Activated CD8-positive, alpha-beta memory T cell treated with anti-CD3 and anti-CD28 coated beads, Interleukin-2, amount 10 ng/mL, durations not matched to agents 7 days and 5 days (primary cell): ENCODE measurements at places on chromosomes 6 and 20.
A peak's percentile ranks its signal among the peaks of the same experiment; 100 is the strongest.

GRCh38 chr20:35954907-35955251 lies 577 bp upstream of the SCAND1 start:
- DNase-seq = peak; percentile 80

DNA sequence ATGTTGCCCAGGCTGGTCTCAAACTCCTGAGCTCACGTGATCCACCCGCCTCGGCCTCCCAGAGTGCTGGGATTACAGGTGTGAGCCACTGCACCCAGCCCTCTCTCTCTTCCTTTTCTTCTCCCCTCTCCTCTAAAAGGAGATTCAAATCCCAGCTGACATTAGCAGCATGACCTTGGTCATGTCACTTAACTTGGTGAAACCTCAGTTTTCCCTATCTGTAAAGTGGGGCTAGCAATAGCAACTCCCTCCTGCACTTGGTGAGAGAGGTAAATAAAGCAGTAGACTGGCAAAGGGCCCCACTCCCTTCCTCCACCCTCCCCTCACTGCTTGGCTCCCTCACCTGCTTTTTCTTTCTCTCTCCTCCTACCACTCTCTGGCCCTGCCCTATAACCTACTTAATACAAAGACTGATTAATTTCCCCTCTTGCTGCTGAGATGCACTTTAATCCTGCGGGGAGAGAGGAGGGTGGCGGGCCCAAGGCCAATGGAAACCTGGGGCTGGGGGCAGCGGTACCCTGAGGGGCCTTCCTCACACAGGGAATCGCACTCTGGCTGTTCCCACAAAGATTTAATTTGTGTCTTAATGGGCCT lies 54.2 kb upstream of the ZFAND3 start:
- no peak for DNase-seq

DNA sequence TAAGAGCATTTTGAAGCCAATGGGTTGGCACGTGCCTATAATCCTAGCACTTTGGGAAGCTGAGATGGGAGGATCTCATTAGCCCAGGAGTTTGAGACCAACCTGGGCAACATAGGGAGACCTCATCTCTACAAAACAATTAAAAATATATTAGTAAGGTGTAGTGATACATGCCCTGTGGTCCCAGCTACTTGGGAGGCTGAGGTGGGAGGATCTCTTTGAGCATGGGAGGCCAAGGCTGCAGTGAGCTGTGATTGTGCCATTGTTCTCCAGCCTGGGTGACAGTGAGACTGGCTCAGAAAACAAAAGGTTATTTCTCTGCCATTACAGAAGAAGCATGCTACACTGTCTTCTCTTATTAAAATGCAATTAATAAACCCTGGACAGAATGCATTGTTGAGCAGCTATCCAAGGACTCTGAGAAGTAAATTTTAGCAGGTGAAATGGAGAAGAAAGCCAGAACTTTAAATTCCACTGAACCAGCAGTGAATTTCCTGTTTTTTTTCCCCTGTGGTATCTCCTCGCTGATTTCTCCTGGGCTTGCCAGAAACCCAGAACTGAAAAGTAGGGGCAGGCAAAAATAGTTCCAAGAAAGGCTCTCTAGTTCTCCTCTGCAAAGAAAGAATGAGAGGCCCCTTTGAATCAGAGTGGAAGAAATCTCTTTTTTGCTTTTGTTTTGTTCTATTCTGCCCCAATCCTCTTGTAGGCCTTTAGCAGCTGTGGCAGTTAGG lies 8.4 kb downstream of the AMD1 start:
- DNase-seq = no peak

DNA sequence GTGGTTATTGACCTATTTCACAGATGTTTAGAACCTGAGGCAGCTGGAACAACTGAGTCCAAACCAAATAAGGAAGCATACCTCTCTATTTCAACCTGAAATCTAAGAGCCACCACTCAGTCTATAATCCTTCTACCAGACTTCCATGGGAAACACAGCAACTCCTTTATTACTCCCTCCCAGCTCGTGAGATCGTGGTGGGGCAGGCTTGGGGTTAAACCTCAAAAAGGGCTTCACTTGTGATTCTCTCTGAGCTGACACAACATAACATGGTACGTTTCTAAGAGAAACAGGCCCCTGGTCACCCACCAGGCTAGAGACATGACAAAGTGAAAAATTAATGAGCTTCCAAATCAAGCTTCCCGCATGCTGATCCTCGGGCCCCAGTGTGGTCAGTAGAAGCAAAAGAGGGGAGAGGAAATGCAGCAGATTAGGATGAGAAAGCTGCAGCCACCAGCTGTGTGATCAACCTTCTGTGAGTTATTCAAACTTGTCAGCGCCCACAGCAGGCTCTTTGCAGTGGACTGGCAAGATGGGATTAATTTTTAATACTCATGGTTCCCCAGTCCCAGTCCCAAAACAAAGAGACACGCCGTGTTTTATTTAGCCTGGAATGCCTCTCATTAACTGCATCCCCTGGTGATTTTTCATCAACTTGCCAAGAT lies 9.3 kb downstream of the PKHD1 start:
- DNase-seq = no peak

DNA sequence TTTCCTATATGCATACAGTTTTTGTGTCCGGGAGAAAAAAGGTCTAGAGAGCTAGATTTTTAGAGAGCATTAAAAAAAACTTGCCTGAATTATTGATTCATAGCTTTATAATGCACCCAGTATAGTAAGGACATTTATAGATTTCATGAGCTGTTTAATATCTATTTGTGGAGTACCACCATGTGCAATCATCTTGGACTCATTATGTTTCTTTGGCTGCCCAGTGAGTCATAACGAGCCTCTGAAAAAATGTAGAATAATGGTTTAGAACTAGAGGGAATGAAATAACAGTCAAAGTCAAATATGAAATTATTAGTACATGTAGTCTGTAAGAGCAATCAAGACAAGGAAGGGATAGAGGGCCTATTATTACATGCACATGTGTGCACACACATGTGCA lies 350.0 kb downstream of the CD83 start:
- DNase-seq = no peak

GRCh38 chr6:106560996-106561685 lies 68.2 kb downstream of the RTN4IP1 start:
- no peak for DNase-seq

DNA sequence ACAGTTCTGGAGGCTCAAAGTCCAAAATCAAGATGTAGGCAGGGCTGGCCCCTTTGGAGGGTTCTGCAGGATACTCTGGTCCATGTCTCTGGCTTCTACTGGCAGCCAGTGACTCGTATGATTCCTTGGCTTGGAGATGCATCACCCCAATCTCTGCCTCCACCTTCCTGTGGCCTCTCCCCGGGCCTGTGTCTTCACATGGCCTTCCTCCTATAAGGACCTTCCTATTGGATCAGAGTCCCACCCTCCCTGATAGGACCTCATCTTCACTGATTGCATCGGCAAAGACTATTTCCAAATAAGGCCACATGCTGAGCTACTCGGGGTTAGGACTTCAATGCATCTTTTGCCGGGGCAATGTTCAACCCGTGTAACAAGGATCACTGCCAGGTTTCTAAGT lies 509.0 kb downstream of the CD83 start:
- no peak for DNase-seq

DNA sequence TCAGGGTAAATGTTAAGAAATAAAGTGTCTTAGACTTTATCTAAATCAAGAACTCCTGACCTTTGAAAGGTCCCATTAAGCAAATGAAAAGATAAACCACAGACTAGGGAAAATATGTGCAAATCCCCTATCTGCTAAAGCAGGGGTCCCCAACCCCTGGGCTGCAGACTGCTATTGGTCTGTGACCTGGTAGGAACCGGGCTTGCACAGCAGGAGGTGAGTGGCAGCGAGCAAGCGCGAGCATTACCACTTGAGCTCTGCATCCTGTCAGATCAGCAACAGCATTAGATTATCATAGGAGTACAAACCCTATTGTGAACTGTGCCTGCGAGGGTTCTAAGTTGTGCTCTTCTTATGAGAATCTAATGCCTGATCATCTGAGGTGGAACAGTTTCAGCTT lies 42.4 kb downstream of the LCA5 start:
- DNase-seq = no peak

DNA sequence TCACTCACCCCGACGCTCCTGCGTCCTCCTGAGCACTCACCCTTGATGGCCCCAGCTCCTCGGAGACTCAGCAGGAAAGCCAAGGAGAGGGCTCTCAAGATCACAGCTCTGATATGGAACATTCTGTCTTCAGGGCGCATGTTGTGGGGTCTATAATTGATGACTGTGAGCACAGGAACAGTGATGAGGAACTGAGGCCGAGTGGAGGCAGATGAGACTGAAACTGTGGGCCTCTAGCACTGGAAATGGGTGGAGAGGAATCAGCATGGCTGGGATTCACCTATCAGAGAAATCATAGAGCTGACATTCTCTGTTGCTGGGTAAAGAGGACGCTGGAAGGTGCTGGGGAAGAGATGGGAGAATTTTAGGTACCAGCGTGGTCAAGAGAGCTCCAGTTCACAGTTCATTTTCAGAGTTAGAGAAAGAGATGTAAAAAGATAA lies at the start of gene HLA-DPA1:
Gene HLA-DPA1 (minus strand): TSS at position 219 of the 441 bp plus-strand sequence.
- DNase-seq = peak; percentile 81

- DNase-seq = no peak
These were observed 16.3 kb upstream of the FAM8A1 start for GRCh38 chr6:17583811-17584210.
